CD4-positive, alpha-beta T cell treated with Interferon gamma for 1 hour (primary cell): ENCODE measurements at places on chromosomes 1 and 21.

GRCh38 chr21:43345746-43346409 lies 81.1 kb downstream of the SIK1 start:
- DNase-seq = peak; percentile 64

GRCh38 chr1:56921479-56921878 lies 44.3 kb downstream of the C8B start:
- no peak for DNase-seq

DNA sequence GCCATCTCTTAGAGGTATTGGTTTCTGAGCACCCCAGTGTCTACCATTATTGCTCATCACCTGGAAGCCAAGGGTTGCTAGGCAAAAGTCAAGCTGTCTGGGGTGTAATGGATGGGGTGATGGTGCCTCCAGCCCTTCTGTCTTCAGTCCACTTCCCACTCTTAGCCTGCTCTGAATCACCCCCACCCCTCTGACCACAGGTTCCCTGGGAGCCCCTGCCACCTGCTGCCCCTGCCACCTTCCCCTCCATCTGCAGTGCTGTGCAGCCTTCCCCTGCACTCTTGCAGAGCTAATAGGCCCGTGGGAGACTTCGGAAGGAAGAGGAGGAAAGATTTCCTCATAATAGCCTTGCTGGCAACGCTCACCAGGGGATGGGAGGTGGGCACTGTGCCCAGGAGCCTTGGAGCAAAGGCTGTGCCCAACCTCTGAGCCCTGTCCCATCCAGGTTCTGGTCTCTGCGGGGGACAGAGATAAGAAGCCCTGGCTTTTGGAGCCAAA lies 35.5 kb downstream of the CAPN2 start:
- no peak for DNase-seq

- DNase-seq = no peak
Observed at GRCh38 chr1:182407724-182408123, 7.3 kb upstream of the TEDDM1 start.

DNA sequence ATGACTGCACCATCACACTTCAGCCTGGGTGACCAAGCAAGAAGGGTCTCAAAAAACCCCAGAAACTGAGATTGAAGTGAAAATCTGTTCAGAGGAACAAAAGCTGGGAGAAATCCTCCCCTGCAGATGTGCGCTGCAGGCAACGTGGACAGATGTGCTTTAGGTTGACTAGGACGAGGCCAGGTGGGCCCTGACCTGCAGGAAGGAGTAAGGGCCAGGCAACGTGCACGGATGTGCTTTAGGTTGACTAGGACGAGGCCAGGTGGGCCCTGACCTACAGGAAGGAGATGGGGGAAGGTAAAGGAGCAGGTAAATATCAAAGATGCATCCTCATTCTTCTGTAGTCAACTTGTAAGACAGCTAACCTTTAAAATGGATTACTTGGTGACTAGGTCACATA lies 2.5 kb upstream of the KRTAP12-1 start:
- DNase-seq = no peak

DNA sequence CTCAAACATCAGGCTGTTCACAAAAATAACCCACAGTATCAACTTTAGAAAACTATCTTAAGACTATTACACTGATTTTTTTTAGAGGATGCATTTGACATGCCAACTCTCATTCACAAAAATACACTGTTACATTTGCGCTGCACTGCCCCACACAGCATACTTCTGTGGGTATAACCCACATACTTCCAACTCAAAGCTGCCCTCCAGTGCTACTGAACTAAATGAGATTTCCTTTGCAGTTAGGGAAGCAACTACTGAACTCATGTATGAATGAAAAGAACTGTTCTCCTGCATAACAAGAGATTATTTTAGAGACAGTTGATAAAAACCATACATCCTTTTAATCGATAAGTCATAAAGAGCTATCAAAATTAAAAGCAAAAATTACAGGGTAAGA lies 25.8 kb upstream of the GADD45A start:
- no peak for DNase-seq

DNA sequence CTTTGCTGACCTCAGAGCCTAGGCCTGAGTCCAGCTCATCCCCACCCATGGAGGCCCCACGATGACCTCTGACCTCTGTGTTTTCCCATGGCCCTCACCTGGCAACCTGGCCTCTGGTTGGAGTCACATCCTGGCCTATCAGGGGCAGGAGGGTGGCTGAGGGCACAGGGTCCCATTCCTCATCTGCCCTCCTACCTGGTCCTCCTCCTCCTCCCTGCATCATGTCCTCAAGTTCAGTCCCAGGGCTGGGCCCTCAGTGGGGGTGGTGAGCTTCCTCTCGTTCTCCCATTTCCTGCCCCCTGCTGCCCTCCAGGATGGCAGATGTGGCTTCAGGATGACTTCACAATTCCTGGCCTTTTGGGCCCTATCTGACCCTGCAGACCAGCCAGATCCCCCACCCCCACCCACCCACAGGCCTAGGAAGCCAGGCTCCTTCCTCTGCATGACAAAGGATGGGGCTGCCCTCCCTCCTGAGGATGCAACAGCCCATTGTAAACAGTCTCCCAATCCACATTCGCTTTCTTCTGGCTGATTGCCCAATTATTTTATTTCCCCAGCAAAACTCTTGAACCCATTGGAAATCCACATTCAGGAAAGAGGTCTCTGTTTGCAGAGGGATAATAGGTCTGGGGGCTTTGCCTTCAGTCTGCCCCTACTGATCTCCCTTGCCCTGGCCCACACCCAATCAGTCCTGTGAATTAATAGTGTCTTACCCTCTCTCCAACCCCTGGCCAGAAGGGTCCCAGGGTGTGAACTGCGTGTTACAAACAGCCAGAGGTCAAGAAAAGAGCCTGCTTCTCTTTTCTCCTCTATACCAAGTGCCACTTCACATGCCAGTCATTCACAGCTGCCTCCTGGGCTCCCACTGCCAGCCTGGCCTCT lies 10.3 kb upstream of the LEFTY1 start:
- DNase-seq = no peak

DNA sequence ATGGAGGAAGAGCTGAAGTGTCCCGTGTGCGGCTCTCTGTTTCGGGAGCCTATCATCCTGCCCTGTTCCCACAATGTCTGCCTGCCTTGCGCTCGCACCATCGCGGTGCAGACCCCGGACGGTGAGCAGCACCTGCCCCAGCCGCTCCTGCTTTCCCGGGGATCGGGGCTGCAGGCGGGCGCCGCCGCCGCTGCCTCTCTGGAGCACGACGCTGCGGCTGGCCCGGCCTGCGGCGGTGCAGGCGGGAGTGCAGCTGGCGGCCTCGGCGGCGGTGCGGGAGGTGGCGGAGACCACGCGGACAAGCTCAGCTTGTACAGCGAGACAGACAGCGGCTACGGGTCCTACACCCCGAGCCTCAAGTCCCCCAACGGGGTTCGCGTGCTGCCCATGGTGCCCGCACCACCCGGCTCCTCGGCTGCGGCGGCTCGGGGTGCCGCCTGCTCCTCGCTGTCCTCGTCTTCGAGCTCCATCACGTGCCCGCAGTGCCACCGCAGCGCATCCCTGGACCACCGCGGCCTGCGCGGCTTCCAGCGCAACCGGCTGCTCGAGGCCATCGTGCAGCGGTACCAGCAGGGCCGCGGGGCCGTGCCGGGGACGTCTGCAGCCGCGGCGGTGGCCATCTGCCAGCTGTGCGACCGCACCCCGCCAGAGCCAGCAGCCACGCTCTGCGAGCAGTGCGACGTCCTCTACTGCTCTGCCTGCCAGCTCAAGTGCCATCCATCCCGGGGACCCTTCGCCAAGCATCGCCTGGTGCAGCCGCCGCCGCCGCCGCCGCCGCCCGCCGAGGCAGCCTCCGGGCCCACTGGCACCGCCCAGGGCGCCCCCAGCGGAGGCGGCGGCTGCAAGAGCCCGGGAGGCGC lies 1.3 kb downstream of the TRIM67 start:
- no peak for DNase-seq

DNA sequence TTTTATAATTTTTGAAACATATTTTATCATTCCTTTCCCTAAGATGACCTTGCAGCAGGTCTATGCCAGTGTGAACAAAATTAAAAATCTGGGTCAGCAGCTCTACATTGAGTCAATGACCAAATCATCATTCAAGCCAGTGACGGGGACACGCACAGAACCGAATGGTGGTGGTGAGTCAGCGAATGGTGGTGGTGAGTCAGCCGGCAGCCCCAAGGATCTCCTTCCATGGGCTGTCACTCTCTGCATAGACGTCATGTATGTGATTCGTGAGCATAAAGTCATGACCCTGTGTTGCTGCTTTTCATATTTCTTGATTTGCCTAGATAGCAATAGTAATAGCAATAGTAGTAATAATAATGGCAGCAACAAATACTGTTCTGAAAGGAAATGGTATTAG lies 26.3 kb downstream of the PER3 start:
- DNase-seq = peak; percentile 4

GRCh38 chr1:200217703-200218102 lies 190.2 kb downstream of the NR5A2 start:
- DNase-seq = no peak

- no peak for DNase-seq
Observed at GRCh38 chr1:206128196-206128595, 11.0 kb upstream of the AVPR1B start.

GRCh38 chr21:26832546-26832945 lies 12.7 kb downstream of the ADAMTS1 start:
- no peak for DNase-seq

DNA sequence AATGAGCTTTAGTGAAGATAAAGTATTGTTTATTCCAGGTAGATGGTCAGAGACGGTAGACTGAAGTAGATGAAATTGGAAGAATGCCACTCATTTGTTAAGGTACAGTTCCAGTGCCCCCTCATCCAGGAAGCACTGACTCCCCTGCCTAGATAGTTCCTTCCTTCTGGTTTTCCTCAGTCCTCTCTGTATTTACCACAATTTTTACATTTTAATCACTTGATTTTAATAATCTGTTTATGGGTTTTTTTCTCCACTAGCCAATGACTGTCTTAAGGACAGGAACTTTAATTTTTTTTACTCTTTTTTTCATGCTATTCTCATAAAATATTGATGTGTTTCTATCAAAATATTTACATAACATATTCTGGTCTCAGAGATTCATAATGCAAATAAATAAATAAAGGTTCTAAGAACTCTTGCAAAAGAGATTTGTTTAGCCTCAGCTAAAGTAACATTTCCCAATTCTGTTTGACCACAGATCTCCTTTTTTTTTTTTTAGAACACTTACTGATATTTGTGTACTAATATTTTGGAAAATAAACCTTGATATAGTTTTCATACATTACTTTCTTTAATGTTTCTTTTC lies 651.6 kb downstream of the PLPP3 start:
- DNase-seq = no peak

- DNase-seq = no peak
Observed at GRCh38 chr1:109902204-109902985, 8.3 kb upstream of the CSF1 start.

DNA sequence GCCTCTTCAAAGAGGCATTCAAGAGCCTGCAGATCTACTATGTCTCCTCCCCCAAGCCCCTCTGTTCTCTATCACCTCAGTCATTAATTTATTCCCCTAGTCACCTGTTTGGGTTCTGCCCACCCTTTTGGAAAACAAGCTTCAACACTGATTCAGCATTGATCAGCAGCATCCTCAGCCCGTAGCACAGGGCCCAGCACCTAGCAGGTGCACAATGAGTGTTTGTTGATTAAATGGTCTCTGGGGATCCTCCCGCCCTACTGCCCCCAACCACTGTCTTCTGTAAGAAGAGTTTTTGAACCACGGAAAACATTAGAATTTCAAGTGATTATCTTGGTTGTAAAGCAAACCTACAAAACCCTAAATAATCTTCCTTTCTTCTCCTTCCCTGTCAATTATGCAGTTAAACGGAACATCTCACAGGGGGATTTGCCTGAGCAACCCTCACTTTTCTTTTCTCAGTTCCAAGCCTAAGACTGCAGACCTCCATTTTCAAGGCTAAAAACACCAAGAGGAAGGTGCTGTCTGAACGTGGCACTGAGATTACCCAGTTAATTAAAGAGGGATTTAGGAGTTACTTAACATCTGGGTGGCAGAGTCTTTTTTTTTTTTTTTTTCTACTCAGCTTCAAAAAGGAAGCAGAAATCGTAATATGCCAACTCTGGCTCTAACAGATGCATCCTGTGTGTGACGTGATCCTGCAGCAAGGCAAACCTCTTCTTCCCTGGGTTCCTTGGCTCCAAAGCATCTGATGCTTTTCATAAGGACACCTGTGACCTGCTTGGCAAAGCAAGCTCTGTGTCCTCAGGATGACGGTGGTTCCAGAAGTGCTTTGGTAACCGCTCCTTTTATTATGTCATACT lies 163.0 kb downstream of the KAZN start:
- DNase-seq = no peak
